ENCODE measurements at places on chromosomes 11 and 22. TPM values are rescaled to one million over a fixed set of nuclear protein-coding genes. Genes with fewer than 3 reads are reported as not detected.

Gene OR52N4
- not detected for total RNA-seq

Gene CCDC82
- total RNA-seq: 10.3 TPM

Gene PSMD13
- 102 TPM for total RNA-seq

Gene A4GALT
- 24.9 TPM for total RNA-seq

Gene OR11H1
- 0.16 TPM for total RNA-seq

Gene SLC17A6
- total RNA-seq: not detected

Gene OR10A2
- total RNA-seq: not detected

Gene OR52E8
- total RNA-seq: not detected

Gene ARHGAP42
- 3.9 TPM for total RNA-seq

Gene PLCB3
- total RNA-seq: 25.8 TPM

Gene SLC22A6
- total RNA-seq: not detected

Gene KCNQ1
- total RNA-seq: not detected

Gene SMIM35
- total RNA-seq: not detected

Gene TMEM86A
- 0.60 TPM for total RNA-seq

Gene WNT7B
- total RNA-seq: not detected

Gene OR10D3
- not detected for total RNA-seq

Gene DLG2
- 3.3 TPM for total RNA-seq

Gene MYOD1
- total RNA-seq: not detected

Gene KCNQ1OT1
- total RNA-seq: 3.9 TPM

Gene GRK2
- total RNA-seq: 23.3 TPM

Gene JAML
- not detected for total RNA-seq

Gene PATE2
- not detected for total RNA-seq

Gene JOSD1
- 33.3 TPM for total RNA-seq

All from bronchial smooth muscle cell (primary cell).